ENCODE measurements at places on chromosomes 5 and 9.

DNA sequence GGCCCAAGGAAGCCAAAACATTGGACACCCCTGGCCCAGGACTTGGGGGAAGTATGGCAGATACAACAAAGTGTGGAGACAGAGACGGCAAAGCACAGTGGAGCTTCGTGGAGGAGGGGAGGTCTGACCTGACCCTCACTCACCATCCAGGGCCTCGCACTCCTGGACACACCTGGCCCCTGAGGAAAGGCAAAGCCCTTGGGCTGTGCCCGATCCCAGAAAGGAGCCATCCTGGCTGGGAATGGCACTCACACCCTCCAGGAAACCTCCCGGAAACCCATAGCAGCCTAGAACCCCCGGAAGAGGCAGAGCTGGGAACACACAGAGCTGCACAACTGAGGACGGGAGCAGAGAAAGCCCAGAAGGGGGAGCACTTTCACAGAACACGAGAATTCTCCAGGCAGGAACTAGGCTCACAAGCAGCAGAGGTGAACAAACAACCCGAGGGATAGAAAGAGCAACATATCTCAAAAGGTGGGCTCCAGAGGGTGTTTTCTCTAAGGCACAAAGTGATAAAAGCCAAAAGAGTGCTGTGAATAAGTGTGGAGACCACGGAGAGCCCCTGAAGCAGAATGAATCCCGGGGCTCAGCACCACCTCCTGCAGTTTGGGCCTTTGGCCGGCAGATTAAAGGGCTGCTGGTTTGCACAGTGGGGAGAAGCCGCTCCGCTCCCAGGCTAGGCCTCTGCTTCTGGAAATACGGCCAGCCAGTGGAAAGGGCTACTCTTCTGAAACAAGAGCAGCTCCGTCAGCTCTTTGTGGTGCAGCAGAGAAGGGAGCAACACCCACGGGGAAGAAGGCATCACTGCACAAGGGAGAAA lies 108.2 kb downstream of the UBE2R2 start:
- DNase-seq: peak; percentile 58

GRCh38 chr5:24245821-24246220 lies 399.0 kb downstream of the CDH10 start:
- DNase-seq: no peak

DNA sequence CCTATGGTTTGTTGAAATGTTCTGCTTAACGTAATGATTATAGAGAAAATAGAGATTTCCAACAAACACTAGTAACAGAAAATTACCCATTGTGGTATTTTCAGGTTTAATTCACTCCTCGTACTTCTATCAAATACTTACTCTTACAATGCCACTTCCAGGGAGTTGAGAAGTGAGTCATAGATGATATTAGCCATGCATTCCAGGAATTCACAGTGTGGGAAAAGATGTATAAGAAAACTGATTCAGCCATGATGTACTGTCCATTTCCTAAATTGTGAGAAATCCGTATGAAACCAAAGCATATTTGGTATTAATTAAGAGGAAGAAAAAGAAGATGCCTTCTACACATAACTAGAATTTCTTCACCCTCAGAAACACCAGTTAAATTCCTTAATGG lies 1854.6 kb upstream of the WWC1 start:
- no peak for DNase-seq

- no peak for DNase-seq
Measured at GRCh38 chr9:131395157-131396098, 1.5 kb downstream of the PRRC2B start.

GRCh38 chr5:177992466-177992865 lies 3.6 kb downstream of the PROP1 start:
- DNase-seq: no peak

DNA sequence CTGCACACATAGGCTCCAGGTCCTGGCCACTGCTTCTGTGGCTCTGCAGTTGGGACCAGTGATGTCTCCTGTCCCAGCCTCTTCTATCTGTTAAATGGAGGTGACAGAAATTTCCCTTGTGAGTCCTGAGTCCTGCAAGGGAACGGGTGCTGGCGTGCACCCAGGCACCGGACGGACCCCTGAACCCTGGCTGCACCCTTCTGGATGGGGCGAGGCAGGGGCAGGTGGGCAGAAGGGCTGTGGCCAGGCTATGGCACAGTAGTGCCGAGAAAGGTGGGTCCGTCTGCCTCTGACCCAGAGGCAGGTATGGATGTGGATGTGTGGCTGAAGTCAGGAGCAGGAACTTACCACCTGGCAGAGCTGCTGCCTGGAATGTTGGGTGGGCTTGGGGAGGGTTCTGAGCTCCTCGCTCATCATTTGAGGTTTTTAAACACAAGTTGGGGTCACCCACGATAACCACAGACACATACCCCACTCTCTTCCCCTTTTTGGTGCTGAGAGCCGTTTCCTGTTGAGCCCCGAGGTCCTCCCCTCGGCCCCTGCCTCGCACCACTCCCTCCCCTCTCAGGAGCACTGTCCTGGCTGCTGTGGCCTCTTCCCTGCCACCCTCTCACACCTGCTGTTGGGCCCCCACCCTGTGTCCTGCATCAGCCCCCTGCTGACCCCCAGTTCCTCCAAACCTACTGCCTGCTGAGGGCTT lies 82.0 kb downstream of the COL5A1 start:
- DNase-seq: no peak

- DNase-seq: no peak
Measured at GRCh38 chr9:26157411-26157810, 479.2 kb upstream of the TUSC1 start.

DNA sequence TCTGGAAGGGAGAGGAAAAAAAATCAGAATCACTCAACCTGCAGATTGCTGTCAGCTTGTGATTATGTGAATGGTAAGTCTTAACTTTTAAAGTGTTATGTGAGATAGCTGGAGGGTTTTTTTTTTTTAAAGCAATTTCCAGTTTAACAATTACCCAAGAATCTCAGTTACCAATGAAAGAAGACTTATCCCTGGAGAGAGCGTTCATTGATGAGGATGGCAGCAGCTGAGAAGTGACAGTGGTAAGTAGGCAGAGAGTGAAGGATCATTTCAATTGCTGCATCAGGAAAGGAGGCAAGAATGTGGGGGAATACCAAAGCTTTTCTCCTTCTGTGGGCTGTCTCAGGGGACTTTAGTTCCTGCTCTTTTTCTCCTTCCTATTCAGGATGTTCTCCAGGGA lies 370.2 kb upstream of the C9orf72 start:
- no peak for DNase-seq

DNA sequence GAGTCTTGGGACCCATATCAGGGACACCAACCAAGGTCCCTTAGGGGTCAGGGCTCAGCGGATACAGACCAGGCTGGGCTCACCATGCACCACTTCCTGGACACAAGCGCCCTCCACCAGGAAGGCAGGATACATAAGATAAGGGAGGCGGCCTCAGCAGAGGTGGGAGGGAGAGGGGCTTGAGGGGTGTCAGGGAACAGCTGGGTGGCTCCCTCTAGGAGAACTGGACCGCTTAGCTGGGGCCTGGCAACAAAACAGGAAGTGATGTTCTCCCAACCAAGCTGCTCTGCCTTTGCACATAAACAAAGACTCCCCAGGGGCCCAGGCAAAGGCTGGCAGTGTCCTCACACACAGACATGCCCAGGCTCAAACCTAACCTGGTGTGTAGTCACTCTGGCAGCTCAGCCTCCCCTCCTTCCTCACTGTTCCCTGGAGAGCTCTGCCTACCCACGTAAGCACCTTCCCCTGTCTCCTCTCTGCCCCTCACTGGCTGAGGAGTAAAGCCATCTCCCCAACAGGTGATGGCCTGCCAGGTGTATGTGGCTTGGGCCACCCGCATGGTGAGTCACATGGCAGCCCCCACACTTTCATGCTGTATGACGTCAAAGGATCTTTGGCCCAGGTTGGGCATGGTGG lies 5.8 kb upstream of the BICD2 start:
- no peak for DNase-seq

- no peak for DNase-seq
Measured at GRCh38 chr9:128257086-128257825, 18.6 kb downstream of the GOLGA2 start.

GRCh38 chr5:130278136-130278535 lies 373.9 kb downstream of the CHSY3 start:
- no peak for DNase-seq

DNA sequence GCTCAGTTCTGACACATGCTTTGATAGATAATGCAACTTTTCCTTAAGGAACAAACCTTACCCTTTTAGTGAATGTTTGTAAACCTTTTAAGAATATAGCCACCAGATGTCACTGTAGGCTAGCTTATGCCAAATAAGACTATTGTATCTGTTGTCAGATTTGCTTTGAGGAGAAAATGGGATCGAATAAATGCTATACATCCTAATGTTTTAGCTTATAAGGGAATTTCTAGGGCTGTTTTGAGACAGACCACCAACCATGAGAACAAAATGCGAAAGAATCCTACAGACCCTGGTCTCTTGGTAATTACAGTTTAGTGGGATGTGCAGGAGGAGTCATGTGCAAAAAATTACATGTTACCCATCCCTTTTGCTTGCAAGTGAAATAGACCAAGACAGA lies 127.6 kb upstream of the NMUR2 start:
- no peak for DNase-seq

GRCh38 chr5:95524423-95524822 lies 30.4 kb downstream of the SKIC3 start:
- no peak for DNase-seq

DNA sequence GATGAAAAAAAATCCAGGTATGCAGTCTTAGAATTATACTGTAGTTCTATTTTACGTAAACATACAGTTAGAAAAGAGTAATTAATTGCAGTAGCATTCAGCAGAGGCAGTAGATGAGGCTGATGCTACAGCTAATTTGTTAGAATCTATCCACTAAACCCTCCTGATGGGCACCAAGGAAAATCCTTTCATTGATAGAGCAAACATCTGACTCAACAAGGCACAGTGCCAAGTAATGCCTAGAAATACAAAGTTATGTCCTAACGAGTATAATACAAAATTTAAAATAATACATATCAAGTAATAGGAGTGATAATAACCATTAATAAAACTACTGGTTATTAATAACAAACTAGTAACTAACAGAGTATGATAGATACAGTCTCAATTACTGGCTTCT lies 9.0 kb downstream of the MOCS2 start:
- DNase-seq: no peak

- DNase-seq: no peak
Measured at GRCh38 chr9:16184964-16185646, 632.3 kb downstream of the CCDC171 start.

DNA sequence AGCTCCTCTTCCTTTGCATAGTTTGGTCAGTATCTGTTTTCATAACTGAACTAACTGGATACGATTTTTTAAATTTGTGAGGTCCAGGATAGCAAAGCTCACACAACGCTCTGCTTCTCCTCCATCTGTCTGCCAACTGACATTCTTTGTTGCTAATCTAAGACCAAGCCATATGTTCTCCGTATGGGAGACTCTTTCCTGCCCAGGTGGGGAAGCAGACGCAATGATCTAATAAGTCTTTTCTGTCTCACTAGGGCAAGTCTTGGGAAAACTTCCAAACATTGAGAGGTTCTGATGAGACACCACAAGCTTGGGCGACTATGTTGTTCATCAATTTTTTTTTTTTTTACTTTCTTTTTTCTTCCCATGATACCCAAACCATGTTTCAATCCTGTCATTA lies 558.5 kb downstream of the EFNA5 start:
- DNase-seq: no peak

DNA sequence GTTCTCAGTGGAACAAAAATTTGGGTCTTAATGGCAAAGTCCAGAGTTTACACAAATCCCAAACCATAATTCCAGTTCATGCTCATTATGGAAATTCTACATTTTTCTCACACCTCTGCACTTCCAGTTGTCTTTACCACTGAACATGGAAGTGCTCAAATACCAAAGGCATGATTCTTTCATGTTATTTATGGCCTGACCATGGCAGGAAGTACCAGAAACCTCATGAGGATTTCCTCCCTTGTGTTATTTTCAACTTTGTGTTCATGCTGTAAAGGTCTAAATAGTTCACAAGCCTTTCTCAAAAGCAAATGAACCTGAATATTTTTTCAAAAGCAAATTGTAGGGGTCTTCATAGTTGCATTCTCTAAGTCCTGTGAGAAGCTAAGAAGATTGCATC lies 82.0 kb upstream of the ITGA1 start:
- no peak for DNase-seq

- no peak for DNase-seq
Measured at GRCh38 chr9:37563806-37564513, 12.2 kb downstream of the FBXO10 start.

DNA sequence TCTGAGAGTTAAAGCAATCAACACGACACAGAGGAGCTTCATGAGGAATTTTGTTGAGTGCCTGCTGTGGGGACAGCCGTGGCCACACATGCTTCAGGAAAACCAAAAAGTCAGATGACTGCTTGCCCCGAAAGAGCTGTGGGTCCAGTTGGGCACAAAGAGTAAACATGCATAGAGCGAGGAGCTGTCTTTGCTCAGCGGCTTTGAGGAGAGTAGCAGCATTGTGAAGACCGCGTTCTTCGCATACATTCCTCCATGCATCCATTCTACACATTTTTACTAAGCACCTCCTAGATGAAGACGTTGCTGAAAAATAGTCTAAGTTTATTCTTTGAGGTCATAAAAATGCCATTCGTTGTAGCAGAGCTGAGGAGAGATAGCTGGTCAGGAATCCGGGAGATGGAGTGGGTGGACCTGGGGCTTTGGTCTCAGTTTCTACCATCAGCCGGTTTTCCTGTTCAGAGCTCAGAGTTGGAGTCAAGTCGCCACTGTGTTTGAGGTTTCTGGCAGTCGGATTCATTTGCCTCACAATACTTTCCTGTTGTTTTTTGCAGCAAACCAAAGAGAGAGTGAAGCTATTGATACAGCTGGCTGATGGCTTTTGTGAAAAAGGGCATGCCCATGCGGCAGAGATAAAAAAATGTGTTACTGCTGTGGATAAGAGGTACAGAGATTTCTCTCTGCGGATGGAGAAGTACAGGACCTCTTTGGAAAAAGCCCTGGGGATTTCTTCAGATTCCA lies 194.5 kb upstream of the OTULINL start:
- no peak for DNase-seq

DNA sequence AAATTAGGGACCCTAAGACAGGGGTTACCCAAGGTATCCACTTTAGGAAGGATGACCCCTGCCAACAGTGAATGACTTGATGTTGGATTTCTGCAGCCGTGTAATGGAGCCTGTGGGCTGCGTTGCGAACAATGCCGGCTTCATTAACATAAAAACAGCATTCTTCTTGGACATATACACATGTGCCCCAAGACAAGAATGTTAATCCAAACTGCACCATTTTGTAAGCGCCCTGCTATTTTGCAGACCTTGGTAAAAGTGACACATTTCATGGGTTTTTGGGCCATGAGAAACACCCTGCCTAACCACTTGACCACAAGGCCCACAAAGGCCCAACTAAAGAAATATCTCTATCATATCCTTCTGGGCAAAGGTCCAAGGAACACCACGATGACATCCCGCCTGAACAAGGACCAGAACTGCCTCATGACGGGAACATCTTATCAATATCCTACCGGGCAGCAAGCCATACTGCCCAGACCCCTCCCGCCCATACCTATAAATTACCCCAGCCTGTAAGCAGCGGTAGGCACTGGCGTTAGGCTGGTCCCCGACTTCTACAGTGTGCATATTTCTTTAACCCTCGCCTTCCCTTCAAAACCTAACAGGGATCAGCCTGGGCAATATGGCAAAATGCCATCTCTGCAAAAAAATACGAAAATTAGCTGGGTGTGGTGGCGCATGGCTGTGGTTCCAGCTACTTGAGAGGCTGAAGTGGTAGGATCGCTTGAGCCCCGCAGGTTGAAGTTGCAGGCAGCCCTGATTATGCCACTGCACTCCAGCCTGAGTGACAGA lies 9.7 kb upstream of the PDCD1LG2 start:
- no peak for DNase-seq

All from head of caudate nucleus (tissue), 42 donors.